ENCODE measurements at places on chromosomes 6 and 20. TPM values are rescaled to one million over a fixed set of nuclear protein-coding genes. Genes with fewer than 3 reads are reported as not detected.

PSORS1C2 gene
- not detected for polyA plus RNA-seq

PSMA7 gene
- polyA plus RNA-seq: 182 TPM

LRRN4 gene
- 15.3 TPM for polyA plus RNA-seq

TRIM31 gene
- not detected for polyA plus RNA-seq

BLTP3A gene
- 11.7 TPM for polyA plus RNA-seq

All from left renal cortex interstitium (tissue), 4 donors.